ENCODE measurements at places on chromosomes 2 and 18.

DNA sequence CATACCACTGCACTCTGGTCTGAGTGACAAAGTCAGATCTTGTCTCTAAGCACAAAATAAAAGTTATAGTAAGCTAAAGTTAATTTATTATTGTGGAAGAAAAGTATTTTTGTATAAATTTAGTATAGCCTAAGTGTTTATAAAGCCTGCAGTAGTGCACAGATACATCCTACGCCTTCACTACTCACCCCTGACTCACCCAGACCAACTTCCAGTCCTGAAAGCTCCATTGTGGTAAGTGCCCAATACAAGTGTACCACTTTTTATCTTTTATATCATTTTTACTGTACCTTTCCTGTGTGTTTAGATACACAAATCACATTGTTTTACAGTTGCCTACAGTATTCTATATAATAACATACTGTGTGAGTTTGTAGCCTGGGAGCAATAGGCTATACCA is 57.5 kb downstream of the UBE2E3 start:
- DNase-seq: peak; percentile 64

GRCh38 chr2:174336501-174337336 is 2.0 kb downstream of the SP9 start:
- peak; percentile 52 for DNase-seq

DNA sequence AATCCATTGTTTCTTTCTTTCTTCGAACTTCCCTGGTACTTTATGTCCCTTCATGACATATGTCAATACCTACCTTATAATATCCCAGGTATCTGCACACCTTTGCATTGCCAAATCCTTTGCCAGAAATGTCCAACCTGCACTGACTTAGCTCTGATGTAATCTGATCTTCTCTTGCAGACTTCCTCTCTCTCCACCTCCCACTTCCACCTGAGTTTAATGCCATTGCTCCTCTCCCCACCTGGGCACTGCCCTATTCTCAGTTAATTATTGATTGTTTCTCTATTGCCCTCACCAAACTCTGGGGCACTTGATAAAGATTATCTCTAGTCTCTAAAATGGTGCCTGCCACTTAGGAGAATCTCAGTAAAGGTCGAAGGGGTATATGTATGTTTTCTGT is 23.0 kb downstream of the ARHGAP15 start:
- no peak for DNase-seq

DNA sequence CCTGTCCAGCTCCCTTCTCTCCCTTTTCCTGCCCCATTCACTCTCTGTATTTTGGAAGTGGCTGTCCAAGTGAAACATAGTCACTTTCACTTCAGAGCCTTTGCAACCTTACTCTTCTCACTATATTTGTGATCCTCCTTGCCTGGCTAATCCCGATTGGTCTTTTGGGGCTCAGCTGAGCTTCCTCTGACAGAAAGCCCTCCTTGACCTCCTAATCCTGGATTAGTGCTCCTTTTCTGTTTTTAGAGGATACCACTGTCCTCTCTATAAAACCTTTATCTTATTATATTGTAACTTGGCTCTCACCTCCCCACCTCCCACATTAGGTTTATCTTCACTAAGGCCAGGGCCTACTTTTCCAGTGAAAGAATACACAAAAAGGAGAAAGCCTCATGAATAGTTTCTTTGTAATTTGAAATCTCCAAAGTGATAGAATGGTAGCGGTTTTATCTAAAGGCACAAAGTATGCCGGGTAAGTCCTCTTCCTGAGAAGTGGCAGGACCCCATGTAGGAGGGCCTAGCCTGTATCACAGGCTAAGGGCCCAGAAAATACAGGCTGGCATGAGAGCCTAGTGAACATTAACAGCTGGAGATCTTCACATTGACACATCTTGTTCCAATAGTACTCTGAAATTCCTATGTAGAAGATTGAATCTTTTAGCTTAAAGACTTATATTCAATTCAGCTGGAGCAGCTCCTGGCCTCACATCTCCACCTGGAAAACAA is 83.1 kb upstream of the GAREM1 start:
- no peak for DNase-seq
